ENCODE measurements at places on chromosomes 6 and 20.

DNA sequence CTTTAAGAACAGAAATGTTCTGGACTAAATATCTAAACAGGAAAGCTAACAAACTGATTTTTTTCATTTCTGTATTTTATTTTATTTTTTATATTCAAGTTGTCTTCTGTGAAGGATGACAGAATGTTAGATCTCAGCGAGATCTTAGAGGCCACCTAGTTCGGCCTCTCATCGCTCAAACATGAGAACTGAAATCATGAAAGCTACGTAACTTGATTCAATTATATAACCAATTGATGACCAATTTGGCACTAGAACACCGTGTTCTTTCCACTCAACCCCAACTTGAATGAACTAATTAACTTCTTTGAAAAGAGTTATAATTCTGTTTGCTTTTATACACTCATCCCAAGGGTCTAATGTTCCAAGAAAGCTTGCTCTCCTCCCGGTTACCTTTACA lies 24.6 kb upstream of the RNF217 start:
- no peak for DNase-seq

DNA sequence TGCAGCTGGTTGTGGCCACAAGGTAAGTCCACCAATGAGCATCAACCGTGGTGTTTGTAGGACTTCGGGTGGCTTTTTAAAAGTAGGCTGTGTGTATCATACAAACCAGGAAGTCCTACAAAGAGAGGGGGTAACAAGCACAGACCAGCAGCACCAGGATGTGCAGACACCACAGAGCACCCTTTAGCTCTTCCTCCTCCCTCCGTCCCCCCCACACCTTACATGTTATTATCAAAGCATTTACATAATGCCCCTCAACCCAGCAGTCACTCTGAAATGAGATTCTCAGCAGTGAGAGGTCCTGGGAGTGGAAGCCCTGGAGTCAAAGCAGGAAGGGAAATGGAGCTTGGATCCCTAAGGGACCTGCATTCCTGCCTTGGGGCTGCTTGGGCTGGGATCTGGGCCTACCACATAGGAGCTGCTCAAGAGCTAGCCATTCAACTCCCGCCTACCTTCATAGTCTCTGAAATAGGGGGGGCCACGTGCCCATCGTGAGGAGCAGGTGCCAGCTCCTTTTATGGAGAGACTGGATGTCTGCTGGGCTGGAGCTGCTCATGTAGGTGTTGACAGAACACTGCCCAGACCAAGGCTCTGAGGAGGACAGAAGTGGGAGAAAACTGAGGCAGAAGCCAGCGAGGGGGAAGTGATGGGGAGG lies 90.6 kb downstream of the PSMB1 start:
- DNase-seq, result no peak

GRCh38 chr6:38270367-38270766 lies 369.4 kb downstream of the BTBD9 start:
- peak; percentile 50 for DNase-seq

DNA sequence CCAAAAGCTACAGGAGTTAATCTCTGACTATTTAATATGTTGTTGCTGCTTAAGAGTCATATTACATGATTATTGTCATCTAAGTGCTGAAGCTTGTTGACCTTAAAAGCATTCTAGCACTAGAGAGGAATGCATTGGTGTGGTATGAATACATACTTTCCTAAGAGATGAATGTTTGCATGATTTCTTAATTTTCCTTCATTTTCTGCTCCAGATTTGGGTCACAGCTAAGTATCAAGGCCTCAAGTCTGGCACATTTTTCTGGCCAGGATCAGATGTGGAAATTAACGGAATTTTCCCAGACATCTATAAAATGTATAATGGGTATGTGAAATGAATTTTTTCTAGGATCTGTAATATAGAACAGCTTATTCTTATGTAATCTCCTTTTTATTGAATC lies 53.6 kb downstream of the ENPP1 start:
- peak; percentile 21 for DNase-seq

GRCh38 chr6:149129371-149130077 lies 188.0 kb upstream of the TAB2 start:
- DNase-seq, result peak; percentile 25

DNA sequence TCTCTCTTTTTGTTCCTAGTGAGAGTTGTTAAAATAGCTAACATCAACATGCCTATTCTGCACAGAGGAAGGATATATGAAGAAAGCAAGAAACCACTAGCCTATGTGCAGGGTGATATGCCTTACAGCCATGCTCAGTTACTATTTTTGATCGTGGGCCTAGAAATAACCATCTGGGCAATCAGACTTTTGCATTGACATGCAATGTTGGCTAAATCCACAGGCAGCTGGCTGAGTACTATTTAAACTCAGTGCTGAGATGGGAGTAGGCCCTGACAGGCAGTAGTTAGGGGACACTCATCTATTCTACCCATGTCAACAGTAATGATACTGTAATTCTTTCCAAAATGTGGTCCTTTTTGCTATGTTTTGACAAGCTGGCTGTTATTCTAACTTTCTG lies 89.6 kb downstream of the HDGFL1 start:
- no peak for DNase-seq
